ENCODE measurements at places on chromosomes 7 and 10. TPM values are rescaled to one million over a fixed set of nuclear protein-coding genes. Genes with fewer than 3 reads are reported as not detected.

Gene CPA5
- total RNA-seq: not detected

Gene PFKP
- 137 TPM for total RNA-seq

Gene PAPOLB
- total RNA-seq: under 0.01 TPM

Gene ERLIN1
- total RNA-seq: 28.3 TPM

Gene GRID2IP
- total RNA-seq: not detected

Gene CRTAC1
- total RNA-seq: not detected

Gene HTR7
- total RNA-seq: 0.18 TPM

Gene HABP2
- total RNA-seq: not detected

Gene PRKAR2B
- 10.1 TPM for total RNA-seq

Gene NACAD
- total RNA-seq: 3.5 TPM

Gene UMAD1
- 7.8 TPM for total RNA-seq

Gene LFNG
- 3.5 TPM for total RNA-seq

Gene CFTR
- not detected for total RNA-seq

Gene FAM131B
- 1.2 TPM for total RNA-seq

Gene CEP55
- 66.1 TPM for total RNA-seq

Gene TIMM23
- 129 TPM for total RNA-seq

Gene PSD
- 14.1 TPM for total RNA-seq

Gene CDHR3
- total RNA-seq: 4.0 TPM

Gene ADCY1
- total RNA-seq: 0.71 TPM

Gene SEMA3E
- 0.35 TPM for total RNA-seq

Gene TSPAN15
- 14.0 TPM for total RNA-seq

Gene AGAP4
- total RNA-seq: 5.5 TPM

Gene WEE2
- total RNA-seq: not detected

Gene ARHGEF35
- total RNA-seq: 2.5 TPM

Gene SLC16A9
- total RNA-seq: 1.1 TPM

Gene GPR146
- total RNA-seq: not detected

Gene HOXA7
- 2.6 TPM for total RNA-seq

All from myometrial cell (primary cell).